Muscle of leg (tissue), 16 donors: ENCODE measurements at places on chromosomes 6 and 20. TPM values are rescaled to one million over a fixed set of nuclear protein-coding genes. Genes with fewer than 3 reads are reported as not detected.
A peak's percentile ranks its signal among the peaks of the same experiment; 100 is the strongest.

DNA sequence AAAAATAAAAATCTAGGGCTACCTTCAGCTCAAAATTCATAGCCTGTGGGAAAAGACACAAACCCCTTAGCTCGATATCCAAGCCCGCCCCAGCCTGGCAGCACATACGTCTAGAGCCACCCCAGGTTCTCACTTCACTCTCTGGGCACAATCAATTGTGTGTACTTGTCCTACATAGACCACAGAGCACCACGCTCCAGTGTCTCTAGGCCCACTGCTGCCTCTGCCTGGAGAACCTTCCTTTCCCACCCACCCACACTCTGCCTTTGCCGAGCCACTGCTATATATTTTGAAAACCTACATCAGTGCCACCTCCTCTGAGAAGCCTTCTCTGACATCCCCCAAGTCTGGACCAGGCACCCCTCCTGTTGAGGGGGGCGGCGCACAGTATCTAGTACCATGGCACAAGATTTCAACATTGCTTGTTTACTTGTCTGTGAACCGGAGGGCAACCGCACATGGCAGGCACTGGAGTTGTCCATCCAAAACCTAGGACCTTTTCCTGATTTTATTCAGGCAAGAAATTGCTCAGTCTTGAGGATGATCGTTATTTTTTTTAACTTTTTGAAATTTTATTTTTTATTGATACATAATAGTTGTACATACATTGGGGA lies 141.5 kb downstream of the UNC5CL start:
- H3K27ac ChIP-seq: no peak overlapping the region
- H3K4me1 ChIP-seq: peaks cover 5% of the 10 kb centered on the region
- DNase-seq: no peak
- no peaks in the 10 kb centered on the region for H3K27me3 ChIP-seq
- no peaks in the 10 kb centered on the region for H3K36me3 ChIP-seq

DNA sequence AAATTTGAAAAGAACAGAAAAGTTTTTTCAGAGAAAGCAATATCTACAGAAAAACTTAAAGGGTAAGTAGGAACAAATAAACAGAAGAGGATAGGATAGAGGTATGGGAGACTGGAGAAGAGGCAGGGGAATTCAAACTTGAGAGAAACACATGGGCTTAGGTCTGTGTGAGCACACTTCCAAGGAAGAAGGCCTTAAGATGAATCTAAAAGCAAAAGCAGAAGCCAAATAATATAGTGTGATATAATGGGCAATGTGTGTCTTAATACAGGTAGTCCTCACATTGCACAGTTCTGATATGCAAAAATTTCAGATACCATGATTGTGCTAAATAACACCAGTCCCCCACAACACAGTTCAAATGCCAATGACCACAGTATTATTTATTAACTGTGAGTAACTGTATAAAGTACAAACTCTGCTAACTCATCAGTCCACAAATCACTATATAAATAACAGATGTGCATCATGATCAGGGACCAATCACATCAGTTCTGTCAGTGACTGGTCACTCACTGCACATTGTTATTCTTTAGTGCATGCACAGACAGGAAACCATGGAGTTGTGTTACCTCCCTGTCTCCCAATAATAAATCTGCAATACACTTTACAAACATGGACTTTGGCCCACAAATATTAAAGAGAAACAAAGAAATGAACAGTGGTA lies 18.6 kb downstream of the SNX14 start:
- H3K27ac ChIP-seq: no peak overlapping the region
- H3K4me3 ChIP-seq: no peak overlapping the region
- H3K36me3 ChIP-seq: no peaks in the 10 kb centered on the region
- no peak for DNase-seq
- no peaks in the 10 kb centered on the region for H3K27me3 ChIP-seq

- peak; percentile 80 for DNase-seq
- peaks cover 9% of the 10 kb centered on the region for H3K36me3 ChIP-seq
- peak overlapping the region; percentile 70 for H3K27ac ChIP-seq
- peaks cover 5% of the 10 kb centered on the region for H3K4me1 ChIP-seq
These were observed 29.8 kb upstream of the GMDS start for GRCh38 chr6:2274981-2275891.

DNA sequence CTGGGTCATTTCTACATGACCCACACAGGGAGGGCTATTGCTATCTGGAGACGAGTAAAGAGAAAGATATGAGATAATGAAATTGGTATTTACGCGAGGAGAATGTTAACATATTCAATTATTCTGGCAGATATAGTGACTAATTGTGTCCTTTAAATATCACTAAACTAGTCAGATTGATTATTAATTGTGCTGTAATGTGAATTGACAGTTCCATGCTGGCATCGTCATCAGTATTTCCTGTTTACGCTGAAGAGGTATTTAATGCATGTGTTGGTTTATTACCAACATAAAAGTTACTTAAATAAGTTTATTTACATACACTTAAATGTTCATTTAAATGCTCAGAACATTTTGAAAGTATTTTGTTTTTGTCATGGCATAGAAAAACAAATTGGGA lies 35.7 kb upstream of the OGFRL1 start:
- no peak overlapping the region for H3K4me3 ChIP-seq
- no peaks in the 10 kb centered on the region for H3K27me3 ChIP-seq
- peaks cover 4% of the 10 kb centered on the region for H3K4me1 ChIP-seq
- no peak for DNase-seq

- H3K27ac ChIP-seq: no peak overlapping the region
- H3K36me3 ChIP-seq: no peaks in the 10 kb centered on the region
- no peaks in the 10 kb centered on the region for H3K4me1 ChIP-seq
- H3K27me3 ChIP-seq: no peaks in the 10 kb centered on the region
These were observed 666.0 kb downstream of the PHF3 start for GRCh38 chr6:64301307-64302236.

DNA sequence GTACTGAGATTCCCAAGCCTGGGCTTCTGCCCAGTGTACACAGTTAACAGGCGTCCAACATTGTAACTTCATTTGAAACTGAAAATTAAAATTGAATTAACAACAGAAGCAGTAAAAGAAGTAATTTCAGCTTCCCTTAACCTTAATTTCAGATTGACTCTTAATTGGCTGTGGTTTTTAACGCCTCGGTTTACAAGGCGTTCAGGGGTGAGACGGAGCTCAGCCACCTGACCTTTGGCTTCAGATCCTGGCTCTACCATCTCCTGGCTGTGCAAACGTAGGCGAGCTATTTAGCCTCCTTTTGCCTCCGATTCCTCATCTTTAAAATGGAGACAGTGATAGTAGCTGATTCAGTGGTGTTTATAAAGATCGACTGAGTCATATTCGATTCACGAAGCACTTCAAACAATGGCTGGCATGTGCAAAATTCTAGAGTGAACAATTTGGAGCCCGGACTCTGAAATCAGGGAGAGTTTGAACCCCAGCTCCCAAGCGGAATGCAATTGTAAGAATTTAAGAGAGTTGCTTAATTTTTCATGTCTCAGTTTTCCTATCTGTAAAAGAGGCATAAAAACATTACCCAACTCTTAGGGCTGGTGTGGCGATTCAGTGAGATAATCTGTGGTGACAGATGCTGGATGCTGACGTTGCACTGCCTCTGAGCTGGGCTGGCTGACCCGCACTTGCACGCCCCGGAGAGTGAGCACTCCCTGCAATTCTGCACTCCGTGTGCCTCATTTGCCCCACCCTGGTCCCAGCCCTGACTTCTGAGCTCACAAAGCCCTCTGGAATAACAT lies 23.5 kb upstream of the OCSTAMP start:
- H3K27ac ChIP-seq: no peak overlapping the region
- H3K27me3 ChIP-seq: no peaks in the 10 kb centered on the region
- H3K4me1 ChIP-seq: peaks cover 21% of the 10 kb centered on the region
- DNase-seq: no peak
- H3K4me3 ChIP-seq: no peak overlapping the region

DNA sequence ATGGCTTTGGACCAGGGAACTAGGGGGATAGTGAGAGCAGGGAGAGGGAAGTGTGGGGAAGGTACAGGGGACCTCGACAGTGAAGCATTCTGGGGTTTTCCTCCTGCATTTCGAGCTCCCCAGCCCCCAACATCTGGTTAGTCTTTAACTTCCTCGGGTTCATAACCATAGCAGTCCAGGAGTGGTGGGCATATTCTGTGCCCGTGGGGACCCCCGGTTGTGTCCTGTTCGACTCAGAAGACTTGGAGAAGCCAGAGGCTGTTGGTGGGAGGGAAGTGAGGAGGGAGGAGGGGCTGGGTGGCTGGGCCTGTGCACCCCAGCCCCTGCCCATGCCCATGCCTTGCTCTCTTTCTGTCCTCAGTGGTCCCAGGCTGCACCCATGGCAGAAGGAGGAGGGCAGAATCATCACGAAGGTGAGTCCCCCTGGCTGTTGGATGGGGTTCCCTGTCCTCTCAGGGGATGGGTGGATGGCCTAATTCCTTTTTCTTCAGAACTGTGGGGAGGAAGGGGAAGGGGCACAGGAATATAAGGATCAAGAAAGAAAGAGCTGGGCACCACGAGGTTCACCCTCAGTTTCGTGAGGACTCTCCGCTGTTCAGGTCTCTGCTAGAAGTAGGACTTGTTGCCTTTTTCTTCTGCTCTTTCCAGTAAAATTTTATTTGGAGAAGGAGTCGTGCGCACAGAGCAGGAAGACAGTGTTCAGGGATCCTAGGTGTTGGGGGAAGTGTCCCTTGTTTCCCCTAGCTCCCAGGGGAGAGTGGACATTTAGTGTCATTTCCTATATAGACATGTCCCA lies 4.2 kb downstream of the VEGFA start:
- no peak overlapping the region for H3K27ac ChIP-seq
- peaks cover 44% of the 10 kb centered on the region for H3K36me3 ChIP-seq
- H3K4me1 ChIP-seq: peaks cover 58% of the 10 kb centered on the region
- DNase-seq: no peak
- H3K27me3 ChIP-seq: peaks cover 18% of the 10 kb centered on the region

DNA sequence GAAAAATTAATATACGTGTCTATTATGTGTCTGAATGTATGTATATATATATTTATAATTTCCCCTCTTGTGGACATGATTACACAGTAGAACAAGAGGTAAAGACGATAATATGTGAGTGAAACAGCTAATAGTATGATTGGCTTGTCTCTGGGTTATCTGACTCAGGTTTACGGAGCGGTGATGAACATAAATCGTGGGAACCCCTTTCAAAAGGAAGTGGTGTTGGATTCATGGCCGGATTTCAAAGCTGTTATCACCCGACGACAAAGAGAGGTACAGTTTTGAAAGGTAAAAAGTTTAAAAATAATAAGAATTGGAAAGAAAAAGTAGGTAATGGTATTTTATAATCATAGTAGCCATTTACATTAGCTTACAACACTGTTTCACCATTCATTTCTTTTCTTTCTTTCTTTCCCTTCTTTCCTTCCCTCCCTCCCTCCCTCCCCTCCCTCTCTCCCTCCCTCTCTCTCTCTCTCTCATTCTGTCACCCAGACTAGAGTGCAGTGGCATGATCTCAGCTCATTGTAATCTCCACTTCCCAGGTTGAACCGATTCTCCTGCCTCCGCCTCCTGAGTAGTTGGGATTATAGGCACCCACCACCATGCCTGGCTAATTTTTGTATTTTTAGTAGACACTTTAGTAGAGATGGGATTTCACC lies 15.9 kb downstream of the GLYATL3 start:
- H3K27me3 ChIP-seq: no peaks in the 10 kb centered on the region
- H3K4me3 ChIP-seq: no peak overlapping the region
- H3K36me3 ChIP-seq: no peaks in the 10 kb centered on the region
- no peaks in the 10 kb centered on the region for H3K4me1 ChIP-seq

DNA sequence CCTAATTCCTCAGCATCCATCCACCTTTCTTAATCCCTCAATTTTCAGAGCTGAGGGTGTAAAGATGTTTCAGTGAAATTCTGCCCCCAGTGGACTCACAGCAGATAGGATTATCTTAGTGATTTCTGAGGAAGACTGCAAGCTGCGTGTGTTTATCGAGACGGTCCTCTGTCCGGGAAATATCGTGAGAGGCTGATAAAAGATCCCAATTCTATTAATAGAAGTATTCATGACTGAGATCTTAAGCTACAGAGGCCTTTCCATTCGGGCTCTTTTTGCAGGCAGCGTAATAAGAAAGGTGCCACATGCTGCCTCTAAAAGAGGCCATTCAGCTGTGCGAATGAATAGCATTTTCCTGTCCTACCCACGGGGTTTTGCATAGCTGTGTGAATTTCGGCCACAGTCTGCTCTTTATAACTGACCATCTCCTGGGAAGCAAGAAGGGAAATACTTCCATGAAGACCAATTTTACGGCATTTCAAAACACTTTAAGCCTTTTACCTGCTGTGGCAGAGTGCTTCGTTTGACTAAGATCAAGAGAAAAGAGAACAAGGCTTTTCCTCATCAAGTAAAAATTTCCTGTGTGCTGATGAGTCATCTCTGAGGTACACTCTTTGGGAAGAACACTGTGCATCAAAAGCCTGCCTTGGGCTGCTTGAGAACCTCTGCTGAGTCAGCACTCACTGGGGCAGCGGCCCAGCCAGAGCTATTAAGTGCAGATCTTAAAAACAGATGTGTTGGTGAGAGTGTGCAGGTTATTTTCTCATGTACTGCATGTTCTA lies 208.8 kb downstream of the ARHGAP18 start:
- H3K4me1 ChIP-seq: peaks cover 3% of the 10 kb centered on the region
- peaks cover 11% of the 10 kb centered on the region for H3K36me3 ChIP-seq
- H3K27ac ChIP-seq: peak overlapping the region; percentile 60
- H3K4me3 ChIP-seq: no peak overlapping the region
- no peaks in the 10 kb centered on the region for H3K27me3 ChIP-seq

- no peaks in the 10 kb centered on the region for H3K36me3 ChIP-seq
- H3K4me3 ChIP-seq: peak overlapping the region; percentile 53
- peaks cover 22% of the 10 kb centered on the region for H3K4me1 ChIP-seq
- peak; percentile 89 for DNase-seq
- peak overlapping the region; percentile 87 for H3K27ac ChIP-seq
- H3K27me3 ChIP-seq: no peaks in the 10 kb centered on the region
These were observed 53.8 kb downstream of the TRIM38 start for GRCh38 chr6:26016245-26016962.

- no peaks in the 10 kb centered on the region for H3K36me3 ChIP-seq
- H3K27me3 ChIP-seq: no peaks in the 10 kb centered on the region
- no peaks in the 10 kb centered on the region for H3K4me1 ChIP-seq
- no peak overlapping the region for H3K27ac ChIP-seq
These were observed 162.9 kb upstream of the SASH1 start for GRCh38 chr6:148179786-148180185.

- H3K4me3 ChIP-seq: no peak overlapping the region
- no peak overlapping the region for H3K27ac ChIP-seq
- H3K4me1 ChIP-seq: peaks cover 11% of the 10 kb centered on the region
- no peak for DNase-seq
These were observed 88.1 kb downstream of the RSPH3 start for GRCh38 chr6:158911746-158912480.

- no peak overlapping the region for H3K27ac ChIP-seq
- H3K27me3 ChIP-seq: no peaks in the 10 kb centered on the region
- peak; percentile 13 for DNase-seq
- H3K4me1 ChIP-seq: peaks cover 5% of the 10 kb centered on the region
- no peaks in the 10 kb centered on the region for H3K36me3 ChIP-seq
These were observed 497.1 kb upstream of the ARID1B start for GRCh38 chr6:156280065-156280464.

The OTOR gene
- total RNA-seq: 0.35 TPM

The MICAL1 gene
- total RNA-seq: 36.9 TPM

The LSM14B gene
- total RNA-seq: 57.1 TPM

The BFSP1 gene
- total RNA-seq: 2.3 TPM

The FKBP5 gene
- 6.0 TPM for total RNA-seq

The SFT2D1 gene
- total RNA-seq: 21.1 TPM

The C6orf15 gene
- not detected for total RNA-seq
